H1 (cell line): ENCODE measurements at places on chromosomes 2 and 18. TPM values are rescaled to one million over a fixed set of nuclear protein-coding genes. Genes with fewer than 3 reads are reported as not detected.

RAB27B gene
- total RNA-seq = 0.33 and 0.60 TPM in 2 replicates

INHA gene
- 0.65 and 0.73 TPM in 2 replicates for total RNA-seq

ZSWIM2 gene
- not detected in 2 replicates for total RNA-seq

CD8B gene
- total RNA-seq = 0.35 and 0.57 TPM in 2 replicates

RGPD3 gene
- total RNA-seq = 0.17 TPM in 1 of 2 replicates, not detected in the other

OR6B2 gene
- not detected in 2 replicates for total RNA-seq

SAG gene
- total RNA-seq = not detected in 2 replicates

CPLX4 gene
- not detected in 2 replicates for total RNA-seq

DNA sequence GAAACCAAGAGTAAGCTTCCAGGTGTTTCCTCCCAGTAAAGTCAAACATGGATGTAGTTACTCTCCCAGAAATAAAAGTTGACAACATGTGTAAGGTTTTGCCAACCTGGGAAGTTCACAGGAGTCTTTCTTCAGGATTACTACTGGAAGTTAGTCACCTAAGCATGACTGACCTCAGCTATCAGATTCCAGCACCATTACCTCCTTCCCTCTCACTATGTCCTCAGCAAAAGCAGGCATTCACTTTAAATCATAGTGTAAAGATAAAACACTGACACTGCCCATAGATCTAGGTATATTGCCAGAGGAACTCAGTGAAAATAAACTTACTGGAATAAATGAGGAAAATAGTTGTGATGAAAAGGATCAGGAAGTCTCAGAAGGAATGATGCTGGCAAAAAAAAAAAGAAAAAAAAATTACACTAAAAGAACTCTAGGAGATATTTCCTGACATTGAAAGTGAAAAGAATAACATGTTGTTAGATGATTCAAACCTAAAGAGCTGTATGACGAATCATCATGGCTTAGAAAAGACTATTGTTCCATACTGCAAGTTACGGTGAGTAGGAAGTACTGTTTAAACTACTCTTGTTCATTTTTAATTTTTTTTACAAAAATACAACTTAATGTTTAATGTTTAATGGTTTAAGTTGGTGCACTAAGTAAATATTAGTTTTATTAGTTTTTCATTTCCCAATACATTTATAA lies 484.5 kb upstream of the ZNF804A start:
- DNase-seq = no peak

DNA sequence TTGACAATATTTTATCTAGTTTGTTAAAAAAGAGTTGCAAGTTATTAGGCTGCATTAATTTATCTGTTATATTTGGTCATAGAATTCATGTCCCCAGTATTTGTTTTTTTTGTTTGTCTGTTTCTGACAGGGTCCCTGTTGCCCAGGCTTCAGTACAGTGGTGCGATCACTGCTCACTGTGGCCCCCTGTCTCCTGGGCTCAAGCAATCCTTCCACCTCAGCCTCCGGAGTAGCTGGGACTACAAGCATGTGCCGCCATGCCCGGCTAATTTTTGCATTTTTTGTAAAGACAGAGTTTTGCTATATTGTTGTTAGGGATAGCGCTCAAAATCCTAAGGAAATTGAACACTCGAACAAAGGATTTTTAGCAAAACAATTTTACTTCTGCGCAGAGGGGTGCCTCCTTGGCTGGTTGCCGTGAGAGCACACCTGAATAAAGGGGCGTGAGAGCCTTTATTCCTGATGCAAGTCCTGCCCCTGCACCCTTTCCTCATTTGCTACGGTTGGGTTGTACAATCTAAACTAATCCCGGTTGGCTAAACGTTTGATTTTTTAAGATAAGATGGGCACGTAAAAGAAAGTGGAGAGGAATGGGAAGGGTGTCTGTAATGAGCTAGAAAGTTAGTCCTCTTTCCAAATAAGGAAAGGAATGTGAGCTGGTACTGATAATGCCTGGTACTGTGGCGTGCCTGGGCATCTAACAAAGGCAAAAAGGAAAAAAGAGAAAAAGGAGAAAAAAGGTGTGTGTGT lies 65.5 kb downstream of the COMMD1 start:
- DNase-seq = no peak

DNA sequence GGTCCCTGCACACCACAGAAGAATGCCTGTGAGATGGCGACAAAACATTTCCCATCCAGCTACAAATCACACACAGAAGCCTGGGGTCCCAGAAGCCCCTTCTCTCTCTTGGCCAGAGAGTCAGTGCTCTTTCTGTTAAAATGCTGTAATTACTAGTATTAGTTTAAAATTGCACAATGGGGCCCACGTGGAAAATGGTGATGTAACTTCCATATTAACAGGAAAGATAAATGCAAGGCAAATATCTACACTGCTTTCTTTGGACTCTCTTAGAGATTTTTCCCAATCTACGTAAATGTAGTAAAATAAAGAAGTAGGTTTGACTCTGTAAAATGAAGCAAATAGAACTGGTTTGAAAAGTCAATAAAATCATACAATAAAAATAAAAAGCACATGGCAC lies 113.9 kb upstream of the TFCP2L1 start:
- no peak for DNase-seq

DNA sequence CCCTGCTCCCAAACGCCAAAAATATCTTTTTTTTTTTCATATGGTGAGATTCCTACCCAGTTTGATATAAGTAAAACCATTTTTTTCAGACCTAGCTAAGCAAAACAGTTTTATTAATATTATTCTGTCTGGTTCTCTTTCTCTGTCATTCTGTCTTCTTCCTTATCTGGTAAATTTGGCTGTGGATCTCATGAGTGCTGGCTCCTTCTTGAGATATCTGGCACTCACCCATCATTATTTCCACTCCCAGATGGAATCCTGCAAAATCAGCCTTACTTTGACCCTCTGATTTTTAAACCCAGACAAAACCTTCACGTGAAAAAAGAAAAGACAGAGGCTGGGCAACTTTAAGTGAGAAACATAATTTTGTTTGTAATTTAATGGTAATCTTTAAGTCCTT lies 373.6 kb downstream of the NYAP2 start:
- no peak for DNase-seq

DNA sequence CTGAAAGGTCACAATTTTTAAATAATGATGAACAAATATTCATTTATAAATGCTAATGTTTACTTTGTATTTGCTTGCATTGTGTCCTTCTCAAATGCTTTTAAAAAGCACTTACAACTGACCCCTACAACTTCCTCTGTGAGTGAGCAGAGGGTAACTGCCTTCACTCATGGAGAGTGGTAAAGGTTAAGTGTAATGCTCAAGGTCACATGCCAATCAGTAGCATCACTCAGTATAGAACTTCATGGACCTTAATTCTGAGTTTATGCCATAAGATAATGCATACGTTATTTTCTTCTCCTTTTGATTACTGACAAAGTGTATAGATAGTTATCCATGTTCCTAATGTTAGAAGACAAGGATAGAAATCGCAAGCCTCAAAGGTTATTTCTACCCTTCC lies 91.8 kb upstream of the SERTAD2 start:
- DNase-seq = no peak

DNA sequence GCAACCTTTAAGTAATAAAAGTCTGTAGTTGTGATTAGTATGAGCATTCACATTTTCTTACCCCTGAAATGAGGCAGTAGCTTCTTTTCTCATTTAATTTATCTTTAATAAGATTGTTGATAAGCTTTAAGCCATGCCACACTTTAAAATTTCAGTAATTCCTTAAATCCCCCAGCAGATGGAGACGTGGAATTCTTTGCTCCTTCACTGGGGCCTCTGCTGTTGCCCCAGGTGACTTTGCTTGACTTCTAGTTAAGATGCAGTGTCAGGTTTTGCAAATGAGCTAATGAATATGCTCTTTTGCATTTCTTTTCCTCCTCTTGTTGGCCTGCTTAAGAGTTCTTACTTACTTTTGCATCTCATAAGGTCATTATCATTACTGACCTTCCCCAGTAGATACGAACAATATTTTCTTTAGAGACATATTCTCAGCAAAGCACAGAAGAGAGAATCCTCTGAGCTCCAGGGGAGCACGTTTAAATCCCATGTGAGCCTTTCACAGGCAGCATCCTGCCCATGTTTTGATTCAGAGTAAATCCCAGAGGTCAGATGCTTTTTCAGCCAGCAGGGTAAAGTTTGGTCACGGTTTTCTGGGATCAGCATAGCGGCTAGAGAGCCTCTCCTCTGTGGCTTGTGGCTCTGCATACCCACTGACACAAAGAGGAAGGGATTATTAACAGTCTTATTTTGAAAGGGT lies 222.9 kb downstream of the PTPRM start:
- DNase-seq = peak; percentile 29

- no peak for DNase-seq
Observed at GRCh38 chr2:96501471-96501874, 3.7 kb downstream of the NEURL3 start.

- peak; percentile 59 for DNase-seq
Observed at GRCh38 chr2:20093263-20094141, 42.1 kb upstream of the LAPTM4A start.

DNA sequence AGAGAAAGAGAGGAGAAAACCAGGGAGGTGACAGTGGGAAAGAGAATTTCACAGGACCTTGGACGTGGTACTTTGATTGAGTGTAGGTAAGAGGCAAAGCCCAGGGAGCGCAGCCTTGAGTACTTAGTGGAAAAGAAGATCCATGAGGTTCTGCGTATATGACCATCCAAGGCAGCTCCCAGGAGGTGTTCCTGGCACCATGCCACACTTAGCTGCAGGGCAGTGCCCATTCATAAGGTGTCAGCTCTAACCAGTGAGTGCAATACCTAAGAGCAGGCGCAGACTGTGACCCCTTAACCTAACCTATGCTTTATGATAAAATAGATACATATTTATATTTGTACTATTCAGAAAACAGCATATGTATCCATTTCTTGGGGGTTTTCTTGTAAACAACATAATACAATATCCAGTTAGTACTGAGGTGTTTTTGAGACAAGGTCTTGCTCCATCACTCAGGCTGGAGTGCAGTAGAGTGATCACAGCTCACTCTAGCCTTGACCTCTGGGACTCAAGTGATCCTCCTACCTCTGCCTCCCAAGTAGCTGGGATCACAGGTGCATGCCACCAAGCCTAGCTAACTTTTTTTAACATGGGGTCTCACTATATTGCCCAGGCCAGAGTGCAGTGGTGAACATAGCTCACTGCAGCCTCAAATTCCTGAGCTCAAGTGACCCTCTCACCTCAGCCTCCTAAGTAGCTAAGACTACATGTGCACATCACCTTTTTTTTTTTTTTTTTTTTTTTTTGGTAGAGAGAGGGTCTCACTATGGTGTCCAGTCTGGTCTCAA lies 174.6 kb downstream of the GFPT1 start:
- no peak for DNase-seq

DNA sequence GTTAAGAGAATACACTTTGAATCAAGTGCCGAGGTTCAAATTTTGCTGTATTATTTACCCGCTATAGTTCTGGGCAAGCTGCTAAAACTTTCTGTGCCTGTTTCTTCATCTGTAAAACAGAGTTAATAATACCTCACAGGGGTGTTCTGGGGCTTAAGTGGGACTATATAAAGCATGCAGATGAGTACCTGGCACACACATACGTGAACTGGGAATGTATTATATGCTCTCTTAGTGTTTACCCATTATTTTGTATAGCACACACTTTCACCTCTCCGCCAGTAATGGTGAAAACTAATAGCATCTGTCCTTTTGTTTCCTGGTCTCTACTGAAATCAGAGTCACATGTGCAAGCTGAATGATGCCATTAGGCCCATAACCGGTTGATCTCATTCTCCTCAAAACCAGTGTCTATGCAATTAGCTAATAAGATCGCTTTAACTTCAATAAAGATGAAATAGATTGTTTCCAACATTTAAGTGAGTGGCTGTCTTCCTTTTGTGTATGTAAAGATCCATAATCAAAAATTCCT lies 3.8 kb upstream of the CDKL4 start:
- DNase-seq = no peak

GRCh38 chr2:151118269-151118668 lies 143.4 kb downstream of the RBM43 start:
- no peak for DNase-seq

DNA sequence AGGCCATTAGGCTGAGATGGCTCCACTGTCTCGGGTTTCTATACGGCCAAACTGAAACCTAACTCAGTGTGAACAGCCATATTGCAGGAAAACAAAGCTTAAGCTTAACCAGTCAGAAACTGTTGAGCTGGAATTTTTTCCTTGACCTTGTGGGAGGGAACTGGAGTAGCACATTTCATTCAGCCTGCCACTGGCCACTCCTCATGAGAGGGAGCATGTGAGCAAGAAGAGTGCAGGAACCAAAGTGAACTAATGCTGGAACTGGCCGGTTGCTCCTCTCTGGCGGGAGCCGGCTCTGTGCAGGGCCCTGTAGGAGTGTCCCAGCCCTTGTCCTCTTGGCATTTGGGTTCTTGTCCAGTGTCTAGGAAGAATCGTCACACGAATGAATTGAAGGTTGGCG lies 5.9 kb upstream of the POLE4 start:
- DNase-seq = no peak

DNA sequence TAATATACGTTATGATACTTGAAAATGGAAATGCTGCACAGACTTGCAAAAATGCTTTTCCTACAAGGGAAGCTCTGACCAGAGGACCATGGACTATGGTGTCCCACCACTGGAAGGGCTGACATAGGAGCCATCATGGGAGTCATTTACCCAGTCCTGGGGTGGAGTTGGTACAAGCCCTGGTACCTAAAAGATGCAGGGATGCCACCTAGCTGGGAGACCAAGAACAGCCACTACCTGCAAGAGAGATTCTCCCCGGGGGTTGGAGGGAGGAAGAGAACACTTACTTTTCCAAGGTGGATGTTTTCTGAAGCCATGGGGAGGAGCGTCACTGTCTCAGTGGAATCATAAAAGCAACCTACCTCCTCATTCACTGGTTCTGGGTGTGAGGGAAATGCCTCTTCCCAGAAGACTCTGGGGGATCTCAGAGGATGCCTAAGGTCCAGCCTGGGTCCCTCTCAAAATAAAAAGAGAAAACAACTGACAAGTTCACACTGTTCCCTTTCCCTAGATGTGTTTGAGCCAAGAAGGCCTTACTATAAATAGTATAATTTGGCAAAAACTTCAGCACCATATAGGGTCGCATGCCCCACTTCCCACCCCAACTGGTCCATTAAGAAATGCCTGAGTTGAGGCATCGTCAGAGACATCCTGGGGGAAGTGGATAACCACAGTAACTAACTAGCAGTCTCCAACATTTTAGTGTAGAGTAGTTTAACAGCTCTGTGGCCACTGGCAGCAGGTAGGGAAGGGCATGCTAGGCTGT lies 39.9 kb downstream of the REEP1 start:
- DNase-seq = no peak

- no peak for DNase-seq
Observed at GRCh38 chr2:57443086-57443485, 603.5 kb upstream of the VRK2 start.
